ENCODE measurements at places on chromosomes 3 and 15. TPM values are rescaled to one million over a fixed set of nuclear protein-coding genes. Genes with fewer than 3 reads are reported as not detected.

Gene SERPINI2
- total RNA-seq: 1.1 TPM

Gene CPA3
- total RNA-seq: 4.5 TPM

Gene RYK
- total RNA-seq: 40.5 TPM

Gene KLHL6
- 1.7 TPM for total RNA-seq

Gene PCOLCE2
- total RNA-seq: 153 TPM

Gene HRG
- total RNA-seq: 0.16 TPM

Gene GABRR3
- not detected for total RNA-seq

Gene PDE8A
- total RNA-seq: 26.3 TPM

Gene CLEC3B
- 132 TPM for total RNA-seq

Gene COL8A1
- total RNA-seq: 19.4 TPM

Gene IL12A
- 0.42 TPM for total RNA-seq

Gene ZNF80
- not detected for total RNA-seq

Gene PRICKLE2
- total RNA-seq: 21.9 TPM

Gene CTXN2
- not detected for total RNA-seq

Gene BSN
- 0.39 TPM for total RNA-seq

Gene MORC1
- total RNA-seq: not detected

Gene STRC
- 0.12 TPM for total RNA-seq

Gene IGSF11
- total RNA-seq: 2.7 TPM

Measured in left cardiac atrium (tissue), 4 donors.